ENCODE measurements at places on chromosomes 11 and 22.

DNA sequence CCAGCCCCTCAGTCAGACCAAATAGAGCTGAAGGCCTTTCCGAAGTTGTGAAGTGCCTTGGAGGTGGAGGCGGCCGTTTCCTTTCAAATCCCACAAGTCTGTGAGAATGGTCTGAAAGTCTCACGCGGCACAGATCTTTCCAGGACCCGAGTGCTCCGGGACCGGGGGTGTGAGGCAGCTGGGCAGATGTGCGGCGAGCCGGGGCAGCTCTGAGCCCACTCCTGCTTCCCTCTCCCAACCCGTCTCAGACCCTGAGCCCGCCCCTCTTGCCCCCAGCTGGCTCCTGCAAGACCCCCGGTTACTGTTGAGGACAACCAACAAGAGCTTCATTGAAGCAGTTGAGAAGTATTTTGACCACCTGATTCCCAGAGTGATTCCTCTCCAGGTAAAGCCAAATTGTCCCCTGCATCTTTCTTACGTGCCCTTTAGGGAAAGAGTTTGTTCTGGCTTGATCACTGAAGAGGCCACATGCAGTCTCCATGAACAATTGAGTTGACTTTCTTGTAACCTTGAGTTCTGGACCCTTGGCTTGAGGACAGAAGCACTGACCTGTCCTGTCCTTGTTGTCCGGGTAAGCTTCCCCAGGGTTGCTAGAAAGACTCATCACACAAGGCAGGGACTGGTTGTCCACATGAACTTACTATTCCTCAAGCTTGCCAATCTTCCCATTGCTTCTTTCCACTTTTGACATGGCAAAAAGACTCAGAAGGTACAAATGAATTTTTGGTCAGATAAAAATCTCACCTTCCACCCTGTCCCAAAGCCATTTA lies 7.5 kb downstream of the GLB1L3 start:
- DNase-seq = no peak

- no peak for DNase-seq
Observed at GRCh38 chr11:60950933-60951605, 907 bp downstream of the SLC15A3 start.

DNA sequence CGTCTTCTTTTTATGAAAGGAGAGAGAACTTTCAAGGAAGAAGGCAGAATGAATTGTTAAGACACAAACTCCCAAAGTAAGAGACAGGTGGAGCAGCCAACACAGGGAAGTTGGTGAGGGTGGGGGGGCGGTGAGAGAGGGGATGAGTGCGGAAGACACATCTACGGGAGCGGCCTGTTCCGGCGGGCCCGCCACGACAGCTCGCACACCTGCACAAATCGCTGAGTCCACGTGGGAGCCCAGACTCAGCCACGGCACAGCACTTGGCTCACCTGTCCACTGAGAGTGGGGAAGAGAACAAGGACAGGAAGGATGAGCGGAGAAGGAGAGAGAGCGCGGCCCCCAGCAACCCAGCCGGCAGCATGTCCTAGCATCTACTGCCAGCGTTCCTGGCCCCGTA lies 331.1 kb downstream of the CADM1 start:
- no peak for DNase-seq

DNA sequence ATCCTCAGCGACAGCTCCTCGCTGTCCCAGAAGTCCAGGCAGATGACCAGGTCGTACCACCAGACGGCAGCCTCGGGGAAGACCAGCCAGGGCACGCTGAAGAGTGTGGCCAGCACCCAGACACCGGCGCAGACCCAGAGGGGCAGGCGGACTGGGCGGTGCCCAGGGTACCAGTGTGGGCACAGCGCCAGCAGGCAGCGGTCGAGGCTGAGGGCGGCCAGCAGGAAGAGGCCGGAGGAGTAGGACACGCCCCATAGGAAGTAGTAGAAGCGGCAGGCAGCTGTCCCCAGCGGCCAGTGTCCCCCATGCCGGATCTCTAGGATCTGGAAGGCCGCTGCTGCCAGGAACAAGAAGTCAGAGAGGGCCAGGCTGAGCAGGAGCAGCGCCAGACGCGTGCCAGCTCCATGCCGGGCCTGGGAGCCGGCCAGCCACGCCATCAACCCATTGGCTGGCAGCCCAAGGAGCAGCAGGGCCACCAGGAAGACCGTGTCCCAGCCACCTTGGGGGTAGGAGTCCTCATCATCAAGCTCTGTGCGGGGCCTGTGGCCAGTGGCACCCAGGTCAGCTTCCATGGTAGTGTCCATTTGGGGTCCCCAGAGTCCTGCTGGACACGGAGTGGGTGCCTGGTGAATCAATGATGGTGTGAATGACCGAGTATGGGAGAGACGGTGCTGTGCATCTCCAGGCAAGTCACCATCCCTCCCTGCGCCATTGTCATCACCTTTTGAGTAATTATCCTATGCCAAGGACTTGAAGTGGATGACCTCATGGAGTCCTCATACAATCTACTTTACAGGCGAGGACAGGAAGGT lies at the start of gene GPR152:
Gene GPR152 (minus strand): TSS at position 589 of the 812 bp plus-strand sequence. CDS start 5 bp downstream, at position 584.
- DNase-seq = no peak

GRCh38 chr11:128497061-128497775 lies 90.1 kb downstream of the ETS1 start:
- DNase-seq = peak; percentile 80

DNA sequence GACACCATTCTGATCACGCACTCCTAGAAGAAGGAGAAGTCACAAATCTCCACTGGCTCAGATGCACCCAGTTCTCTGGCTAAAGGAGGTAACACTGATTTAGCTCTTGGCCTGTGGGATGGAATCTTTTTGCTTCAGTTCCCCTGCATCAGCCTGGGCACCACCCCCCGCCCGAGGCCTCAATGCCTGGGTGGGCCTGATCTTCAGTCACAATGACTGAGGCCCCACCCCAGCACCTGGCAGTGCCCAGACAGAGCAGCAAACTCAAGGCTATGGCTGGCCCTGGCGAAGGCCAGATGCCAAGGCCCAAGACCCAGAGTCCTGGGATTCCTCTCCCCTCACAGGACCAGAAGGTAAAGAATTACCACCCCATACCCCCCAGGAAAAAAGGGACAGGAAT lies 5.0 kb downstream of the CYB561A3 start:
- DNase-seq = no peak

DNA sequence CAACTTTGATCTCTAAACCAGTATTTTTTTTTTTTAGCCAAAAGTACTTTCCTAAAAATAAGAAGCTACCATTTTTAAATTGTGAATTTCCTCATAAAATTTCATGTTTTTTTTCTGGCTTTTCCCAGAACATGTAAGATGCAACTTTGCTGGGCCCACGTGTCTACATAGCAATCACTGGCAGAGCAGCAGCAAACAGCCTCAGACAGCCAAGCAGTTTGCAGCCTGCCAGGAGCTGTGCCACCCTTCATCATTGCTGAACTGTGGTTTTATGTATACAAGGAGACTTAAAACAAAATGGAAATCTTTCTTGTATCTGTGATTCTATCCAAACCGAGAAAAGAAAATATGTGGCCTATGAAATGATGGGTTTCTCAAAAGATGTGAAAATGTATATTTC lies 110.2 kb downstream of the GRIA4 start:
- no peak for DNase-seq

- no peak for DNase-seq
Observed at GRCh38 chr11:58830673-58831301, 13.7 kb downstream of the GLYATL2 start.

DNA sequence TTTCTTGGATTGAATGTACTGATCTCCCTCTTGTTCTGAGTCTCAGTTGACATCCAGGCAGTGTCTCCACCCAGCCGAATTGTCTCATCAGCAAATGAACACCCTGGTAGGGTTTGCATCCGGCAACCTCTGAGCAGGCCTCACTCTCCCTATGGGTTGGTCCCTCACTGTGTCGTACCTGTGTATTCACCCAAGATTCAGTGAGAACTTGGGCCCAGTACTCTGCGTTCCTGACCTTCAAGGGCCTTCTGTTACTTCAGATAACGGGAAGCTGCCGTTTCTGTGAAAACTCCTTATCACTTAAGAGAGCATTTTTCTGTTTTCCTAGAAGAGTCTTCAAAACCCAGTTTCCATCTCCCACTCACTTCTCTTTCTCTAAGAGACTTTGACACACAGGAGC lies 915.6 kb downstream of the TBC1D22A start:
- DNase-seq = no peak

GRCh38 chr22:22094921-22095320 lies 112.3 kb upstream of the TOP3B start:
- DNase-seq = no peak

DNA sequence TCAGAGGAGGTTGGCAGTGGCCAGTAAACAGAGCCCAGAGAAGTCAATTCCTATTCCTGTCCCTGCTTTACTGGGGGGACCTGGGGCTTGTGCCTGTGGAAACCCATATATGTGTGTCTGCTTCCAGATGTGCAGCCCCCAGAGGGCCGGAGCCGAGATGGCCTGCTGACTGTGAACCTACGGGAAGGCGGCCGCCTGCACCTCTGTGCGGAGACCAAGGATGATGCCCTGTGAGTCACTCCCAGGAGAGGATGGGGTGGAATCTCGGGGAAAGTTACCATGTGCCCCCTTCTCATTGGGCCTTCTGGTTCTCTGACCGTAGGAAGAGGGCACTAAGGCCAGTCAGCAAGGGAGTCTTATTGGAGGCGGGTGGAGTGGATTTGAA lies 5.3 kb downstream of the PLEKHB1 start:
- DNase-seq = no peak

GRCh38 chr11:61602775-61603569 lies 22.1 kb upstream of the SYT7 start:
- DNase-seq = peak; percentile 69

DNA sequence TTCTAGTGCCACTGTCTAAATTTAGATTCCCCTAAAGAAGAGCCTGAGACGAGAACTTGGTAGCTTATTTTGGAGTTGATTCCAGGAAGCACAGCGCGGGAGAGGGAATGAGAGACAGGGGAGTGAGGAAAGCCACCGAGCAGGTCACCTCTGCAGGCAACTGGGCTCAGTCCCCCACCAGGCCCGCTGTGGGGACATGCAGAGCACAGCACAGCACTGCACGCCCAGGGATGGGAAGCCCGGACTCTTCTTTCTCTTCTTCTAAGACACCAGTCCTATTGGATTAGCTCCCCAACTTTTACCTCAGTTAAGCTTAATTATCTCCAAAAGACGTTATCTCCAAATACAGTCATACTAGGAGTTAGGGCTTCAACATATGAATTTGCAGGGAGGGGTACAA lies 28.7 kb downstream of the RBX1 start:
- no peak for DNase-seq

DNA sequence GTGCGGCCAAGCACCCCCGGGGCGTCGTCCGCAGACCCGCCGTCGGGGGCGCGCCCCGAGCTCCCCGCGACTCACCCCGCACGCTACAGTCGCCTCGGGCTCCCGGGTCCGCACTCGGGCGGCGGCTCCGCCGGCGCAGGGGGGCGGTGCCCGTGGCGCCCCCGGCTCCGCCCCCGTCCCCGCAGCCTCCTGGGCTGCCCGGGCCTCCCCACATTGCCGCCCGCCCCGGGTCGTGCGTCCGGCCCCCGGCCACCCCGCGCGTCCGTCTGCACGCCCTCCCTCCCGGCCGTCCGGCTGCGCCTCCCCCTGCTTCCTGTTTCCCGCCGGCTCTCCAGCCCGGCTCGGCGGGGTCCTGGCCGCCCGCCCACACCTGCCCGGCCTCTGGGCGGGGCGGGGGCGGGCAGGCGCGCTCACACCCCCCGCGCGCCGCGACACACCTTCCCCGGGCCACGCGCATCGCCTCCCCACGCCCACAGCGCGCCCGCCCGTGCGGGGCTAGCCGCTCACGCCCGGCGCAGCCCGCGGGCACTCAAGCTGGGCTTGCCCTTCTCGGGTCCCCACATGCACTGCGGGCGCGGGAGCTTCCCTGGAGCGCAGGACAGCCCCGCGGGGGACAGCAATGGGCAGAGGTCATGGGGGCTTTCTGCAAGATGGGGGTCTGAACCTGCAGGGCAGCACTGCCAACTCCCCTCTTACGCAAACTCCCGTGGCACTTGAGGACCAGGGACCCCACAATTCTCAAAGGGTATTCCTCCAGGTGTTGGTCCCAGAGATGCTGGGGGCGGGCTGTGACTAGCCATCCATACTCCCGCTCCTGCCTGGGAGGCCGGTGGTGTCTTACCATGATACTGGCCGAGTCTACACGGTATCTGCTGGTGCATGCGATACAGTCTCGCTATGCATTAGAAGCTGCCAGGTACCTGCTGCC lies at the start of gene CARD10:
Gene CARD10 (minus strand): TSS at position 148 of the 928 bp plus-strand sequence. CDS start 215 bp downstream, outside the sequence.
- no peak for DNase-seq
